ENCODE measurements at places on chromosomes 2 and 18.

- no peak for DNase-seq
Measured at GRCh38 chr18:79559436-79559835, 120.2 kb upstream of the CTDP1 start.

DNA sequence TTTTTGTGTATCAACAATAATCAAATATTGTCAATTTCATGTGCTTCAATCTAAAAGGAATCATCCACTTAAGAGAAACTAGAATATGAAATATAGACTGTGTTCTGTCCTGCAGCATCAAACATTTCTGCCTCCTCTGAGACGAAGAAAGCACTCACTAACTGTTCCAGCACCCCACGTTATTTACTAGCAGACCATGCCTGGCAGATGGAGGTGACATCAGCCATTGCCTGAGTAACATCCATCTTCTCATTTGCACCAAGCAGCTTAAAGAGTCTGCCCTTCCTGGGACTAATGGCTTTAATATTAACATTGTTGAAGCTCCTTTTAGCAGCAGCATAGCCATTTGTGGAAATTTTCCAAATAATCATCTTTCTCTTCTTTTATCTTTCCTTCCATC is 25.7 kb downstream of the SGPP2 start:
- no peak for DNase-seq

GRCh38 chr2:2827761-2828221 is 496.7 kb upstream of the MYT1L start:
- DNase-seq, result peak; percentile 3

DNA sequence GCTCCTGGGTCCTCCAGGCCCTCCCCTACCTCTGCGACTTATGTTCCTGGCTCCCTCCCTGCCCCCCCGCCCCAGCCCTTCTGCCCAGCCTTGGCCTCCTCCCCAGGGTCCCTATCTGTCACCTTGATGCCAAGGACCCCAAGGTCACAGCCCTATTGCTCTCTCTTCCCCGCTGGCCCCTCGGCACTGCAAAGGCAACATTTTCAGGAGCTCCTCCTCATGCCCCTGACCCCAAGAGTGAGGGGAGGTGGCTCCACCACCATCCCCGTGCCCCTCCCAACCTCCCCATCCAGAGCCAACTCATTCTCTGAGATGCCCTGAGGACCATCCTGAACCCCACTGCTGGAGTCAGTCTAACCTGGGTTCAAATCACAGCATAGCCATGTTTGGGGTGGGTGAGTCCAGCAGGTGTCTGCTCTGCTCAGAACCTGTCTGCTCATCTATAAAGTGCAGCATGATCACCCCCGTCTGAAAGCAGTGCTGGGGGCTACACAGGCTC is 11.7 kb downstream of the LIMS2 start:
- DNase-seq, result no peak

- DNase-seq, result no peak
Measured at GRCh38 chr2:241288324-241288888, 27.1 kb downstream of the HDLBP start.

- DNase-seq, result no peak
Measured at GRCh38 chr2:50791271-50791670, 240.7 kb downstream of the NRXN1 start.

All from activated CD4-positive, alpha-beta T cell treated with anti-CD3 and anti-CD28 coated beads for 1 hour (primary cell).